ENCODE measurements at places on chromosomes 5 and 9.

GRCh38 chr5:53777864-53778618 is 217.6 kb downstream of the NDUFS4 start:
- no peak for DNase-seq

DNA sequence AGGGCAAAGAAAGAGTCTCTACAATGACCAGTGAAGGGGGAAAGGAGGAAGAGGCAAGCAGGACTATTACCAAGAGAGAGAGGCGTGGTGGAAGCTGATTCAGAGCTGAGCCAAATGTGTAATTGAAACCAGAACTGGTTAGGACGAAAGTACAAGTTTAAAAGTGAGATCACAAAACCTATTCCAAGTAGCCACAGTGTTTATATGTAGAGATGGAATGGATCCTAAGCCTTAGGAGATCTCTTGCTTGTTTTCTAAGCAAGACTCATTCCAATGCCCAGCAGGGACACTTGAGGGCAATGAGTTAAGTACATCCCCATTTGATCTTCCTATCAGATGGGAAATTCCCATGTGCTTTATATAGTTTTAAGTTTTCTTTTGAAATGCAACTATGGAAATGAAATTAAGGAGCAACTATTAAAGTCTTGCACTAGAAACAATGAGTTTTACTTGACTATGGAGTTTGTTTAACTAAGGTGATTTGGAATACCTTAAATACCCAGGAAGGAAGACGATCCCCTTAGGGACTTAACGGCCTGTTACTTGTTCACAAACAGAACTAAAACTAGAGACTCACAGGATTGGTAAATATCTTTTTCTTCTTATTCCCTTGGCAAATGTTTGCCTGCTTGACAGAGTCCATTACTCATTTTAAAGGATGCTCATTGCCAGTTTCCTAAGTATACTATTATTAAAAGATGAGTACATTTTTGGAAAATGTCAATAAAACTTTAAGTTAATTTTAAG is 51.1 kb upstream of the SNX2 start:
- no peak for DNase-seq

DNA sequence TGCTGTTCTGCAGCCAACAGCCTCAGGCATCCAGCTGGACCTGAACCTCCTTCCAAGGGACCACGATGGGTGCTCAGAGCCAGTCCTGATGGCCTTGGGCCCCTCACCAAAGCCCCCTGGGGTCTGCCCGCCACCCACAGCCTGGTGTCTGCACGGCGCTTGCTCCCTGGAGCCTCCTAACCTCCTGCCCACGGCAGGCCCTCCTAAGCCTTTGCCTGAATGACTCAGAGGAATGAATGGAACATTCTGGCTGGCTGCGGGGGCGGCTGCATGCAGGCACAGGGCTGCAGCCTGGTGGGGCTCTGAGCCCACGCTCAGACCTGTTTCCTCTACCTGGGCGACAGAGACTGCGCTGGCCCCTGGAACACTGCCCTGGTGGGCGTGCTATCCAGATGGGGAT is 6.9 kb downstream of the SOHLH1 start:
- DNase-seq: no peak

- DNase-seq: no peak
Observed at GRCh38 chr5:52554293-52554692, 233.4 kb upstream of the ITGA1 start.

DNA sequence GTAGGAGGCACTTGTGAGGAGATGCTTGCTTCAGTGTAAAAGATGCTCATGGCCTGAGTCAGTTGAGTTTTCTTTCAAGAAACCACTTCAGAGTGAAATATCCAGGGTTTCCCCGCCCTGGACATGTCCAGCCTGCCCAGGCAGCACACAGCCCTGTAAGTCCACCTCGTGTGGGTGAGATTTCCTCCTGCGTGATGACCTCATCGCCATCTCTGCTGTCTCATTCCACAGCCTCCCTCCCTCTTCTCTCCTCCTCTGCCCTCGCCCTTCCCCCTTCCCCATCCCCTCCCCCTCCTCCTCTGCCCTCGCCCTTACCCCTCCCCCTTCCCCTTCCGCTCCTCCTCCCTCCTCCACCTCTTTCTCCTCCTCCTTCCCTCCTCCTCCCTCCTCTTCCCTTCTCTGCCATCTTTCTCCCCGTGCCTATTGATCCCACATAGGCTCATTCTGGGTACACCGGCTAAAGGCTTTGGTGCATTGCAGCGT is 34.0 kb upstream of the NCS1 start:
- no peak for DNase-seq
